Activated T-cell treated with anti-CD3 and anti-CD28 coated beads for 48 hours (primary cell): ENCODE measurements at places on chromosomes 12 and 14.
A peak's percentile ranks its signal among the peaks of the same experiment; 100 is the strongest.

- DNase-seq: peak; percentile 55
Measured at GRCh38 chr12:124609041-124609989, 41.9 kb upstream of the NCOR2 start.

GRCh38 chr12:92158796-92159439 lies 13.3 kb upstream of the BTG1 start:
- no peak for DNase-seq

DNA sequence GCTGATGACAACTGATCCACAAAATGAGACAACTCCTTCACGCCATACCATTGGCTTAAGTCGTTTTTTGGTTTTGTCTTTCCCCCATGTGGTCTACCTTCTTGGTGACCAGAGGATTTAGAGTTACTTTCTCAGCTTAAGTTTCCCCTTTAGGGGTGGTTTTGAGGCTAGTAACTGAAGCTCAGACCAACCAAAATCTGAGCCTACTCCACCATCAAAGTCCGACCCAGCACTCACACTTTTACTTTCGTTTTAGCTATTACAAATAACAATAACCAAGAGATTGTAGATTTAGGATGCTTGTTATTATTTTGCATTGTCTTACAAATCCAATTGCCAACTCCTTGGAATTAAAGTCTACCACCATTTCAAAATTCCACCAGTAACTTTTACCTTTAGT lies 130.6 kb upstream of the MDM1 start:
- no peak for DNase-seq

- no peak for DNase-seq
Measured at GRCh38 chr14:21921453-21921852, 247.8 kb upstream of the OR4E1 start.

DNA sequence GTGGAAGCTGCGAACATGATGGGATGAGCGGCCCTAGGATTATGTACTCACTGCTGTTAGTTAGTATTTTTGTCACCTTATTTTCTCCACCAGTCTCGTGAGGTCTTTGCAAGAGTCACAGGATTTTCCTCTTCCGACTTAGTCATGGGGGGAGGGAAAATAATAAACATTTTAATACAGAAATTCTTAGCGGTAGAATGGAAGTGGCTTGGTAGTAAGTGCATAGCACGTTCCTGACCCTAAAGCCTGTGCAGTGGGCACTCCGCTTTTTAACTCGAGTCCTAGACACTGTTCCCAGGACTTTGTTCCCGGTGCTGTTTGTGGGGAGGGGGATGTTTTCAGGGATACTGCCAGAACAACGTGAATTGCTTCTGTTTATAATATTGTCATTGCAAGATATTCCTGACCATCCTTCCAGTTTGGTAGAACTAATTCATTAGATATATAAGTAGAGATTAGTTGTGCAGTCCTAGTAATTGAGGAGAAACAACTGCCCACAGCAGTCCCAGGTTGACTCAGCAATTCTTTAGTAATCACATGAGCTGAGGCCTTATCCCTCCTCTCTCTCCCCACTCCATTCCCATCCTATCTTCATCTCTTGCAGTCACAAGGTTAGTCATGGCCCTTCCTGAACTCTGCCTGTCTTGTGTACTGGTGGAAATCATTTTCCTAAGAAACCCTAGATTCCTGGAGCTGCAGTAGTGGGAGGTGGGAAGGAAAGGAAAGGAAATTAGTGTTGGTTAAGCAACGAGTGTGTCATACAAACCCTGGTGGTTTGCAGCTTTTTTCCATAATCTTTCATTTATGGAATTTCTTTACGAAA lies 799 bp downstream of the SLC38A6 start:
- DNase-seq: no peak

DNA sequence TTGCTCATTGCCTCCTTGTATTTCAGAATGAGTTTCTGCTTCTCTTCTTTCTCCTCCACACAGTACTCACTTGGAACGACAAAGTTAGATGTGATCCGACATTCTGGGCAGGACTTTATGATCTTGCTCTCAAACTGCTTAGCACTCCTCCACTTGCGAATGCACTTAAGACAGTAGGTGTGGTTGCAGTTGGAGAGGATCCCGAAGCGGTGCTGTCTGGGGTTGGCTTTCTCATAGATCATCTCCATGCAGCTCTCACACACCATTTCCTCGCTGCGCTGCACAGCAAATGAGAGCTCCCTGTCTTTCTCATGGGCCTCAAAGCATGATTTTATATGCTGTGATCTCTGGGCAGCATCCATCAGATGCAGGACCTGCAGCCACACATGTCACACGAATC lies 245.7 kb downstream of the C12orf50 start:
- no peak for DNase-seq

DNA sequence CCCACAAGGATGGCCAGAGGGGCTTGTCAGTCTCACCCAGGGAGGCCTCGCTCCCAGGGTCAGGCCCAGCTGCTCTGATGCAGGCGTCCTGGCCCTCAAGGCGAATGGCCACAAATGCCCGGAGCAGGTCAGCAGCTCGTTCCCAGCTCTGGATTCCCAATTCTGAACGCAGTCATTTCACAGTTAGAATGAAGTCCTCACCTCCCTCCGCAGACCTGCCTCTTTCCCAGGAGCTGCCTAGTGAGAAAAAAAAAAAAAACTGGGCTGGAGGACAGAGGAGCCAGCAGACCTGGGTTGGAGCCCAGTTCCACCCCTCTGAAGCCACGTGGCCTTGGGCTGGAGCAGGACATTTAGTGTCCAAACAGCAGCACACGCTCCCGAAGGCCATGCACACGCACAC lies 62.2 kb upstream of the DIO3 start:
- no peak for DNase-seq

- DNase-seq: no peak
Measured at GRCh38 chr12:54378796-54379397, 5.6 kb downstream of the ZNF385A start.

DNA sequence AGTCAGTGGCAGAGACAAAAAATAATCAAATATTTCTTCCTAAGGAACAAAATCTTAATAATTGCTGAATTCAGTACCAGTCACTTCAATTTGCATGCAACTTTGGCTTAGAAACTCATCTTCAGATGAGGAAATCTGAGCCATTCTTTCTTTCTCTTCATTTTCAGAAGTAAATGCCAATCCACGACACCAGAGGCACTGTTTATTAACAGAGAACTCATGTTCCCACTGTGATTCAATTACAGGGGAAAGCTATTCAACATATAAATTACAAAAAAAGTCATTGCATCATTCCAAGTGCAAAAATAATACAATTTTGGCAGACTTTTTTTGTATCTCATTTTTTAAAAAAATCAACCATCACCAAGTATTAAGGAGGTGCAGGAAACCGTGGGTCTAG lies 816.1 kb upstream of the TMEM132C start:
- DNase-seq: no peak

DNA sequence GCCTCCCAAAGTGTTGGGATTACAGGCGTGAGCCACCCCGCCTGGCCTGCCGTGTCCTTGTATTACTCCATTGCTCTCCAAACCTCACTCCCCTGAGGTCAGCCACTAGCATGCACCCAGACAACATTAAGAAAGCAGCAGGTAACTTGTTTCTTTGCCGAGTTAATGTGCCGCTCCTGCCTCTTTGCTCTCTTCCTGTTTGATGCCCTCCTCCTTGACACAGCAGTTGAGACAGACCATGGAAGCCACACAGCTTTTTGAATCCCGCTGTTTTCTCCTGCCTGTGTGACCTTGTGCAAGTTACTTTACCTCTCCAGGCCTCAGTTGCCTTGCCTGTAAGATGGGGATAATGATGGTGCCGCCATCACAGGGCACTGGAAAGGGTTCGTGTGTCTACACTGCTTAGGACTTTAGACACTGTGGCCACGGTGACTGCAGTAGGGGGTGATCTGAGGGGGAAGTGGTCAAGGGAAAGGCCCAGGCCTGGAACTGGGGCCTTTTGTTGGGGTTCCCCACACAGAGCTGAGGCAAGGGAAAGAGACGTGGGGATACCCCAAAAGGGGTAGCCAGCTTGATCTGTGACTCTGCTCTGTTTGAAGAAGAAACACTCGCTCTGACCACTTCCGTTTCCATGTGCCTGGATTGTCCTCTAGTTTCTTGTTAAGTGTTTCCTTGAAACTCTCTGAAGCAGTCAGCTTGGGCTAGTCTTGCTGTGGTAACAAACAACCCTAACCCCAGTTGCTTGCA lies 69.3 kb downstream of the RIN3 start:
- DNase-seq: no peak

DNA sequence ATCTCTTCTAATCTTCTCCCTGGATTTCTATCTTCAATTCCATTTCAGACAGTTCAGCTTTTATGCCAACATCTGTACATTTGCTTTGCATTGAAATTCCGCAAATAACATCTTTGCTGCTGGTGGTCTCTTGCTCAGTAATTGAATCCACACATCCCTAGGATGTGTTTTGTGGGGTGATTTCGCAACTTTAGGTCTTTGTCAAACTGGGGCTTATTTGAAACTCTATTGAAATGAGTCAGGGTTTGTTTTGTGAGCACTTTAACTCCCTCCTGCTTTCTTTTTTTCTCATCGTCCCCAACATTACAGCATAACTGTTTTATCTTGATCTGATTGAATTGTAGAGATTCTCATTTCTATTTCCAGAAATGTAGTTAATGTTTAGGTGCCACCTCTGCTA lies 404.3 kb downstream of the NPAS3 start:
- no peak for DNase-seq

- DNase-seq: no peak
Measured at GRCh38 chr14:35369701-35370191, 34.8 kb downstream of the NFKBIA start.

DNA sequence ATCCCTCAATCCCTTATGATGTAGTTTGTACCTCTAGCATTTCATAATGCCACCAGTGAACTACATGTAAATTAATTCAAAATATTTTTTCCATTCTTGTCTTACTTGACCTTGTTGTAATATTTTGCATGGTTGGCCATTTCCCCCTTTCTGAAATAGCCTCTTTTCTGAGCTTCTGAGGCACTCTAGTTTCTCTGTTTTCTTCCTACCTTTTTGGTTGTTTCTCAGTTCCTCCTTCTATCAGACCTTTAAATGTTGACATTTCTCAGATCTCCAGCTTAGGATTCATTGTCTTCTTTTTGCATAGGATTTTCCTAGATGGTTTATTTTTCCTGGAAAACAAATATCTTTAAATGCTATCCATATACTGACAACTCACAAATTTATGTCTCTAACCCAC lies 9.8 kb upstream of the RMST start:
- no peak for DNase-seq

DNA sequence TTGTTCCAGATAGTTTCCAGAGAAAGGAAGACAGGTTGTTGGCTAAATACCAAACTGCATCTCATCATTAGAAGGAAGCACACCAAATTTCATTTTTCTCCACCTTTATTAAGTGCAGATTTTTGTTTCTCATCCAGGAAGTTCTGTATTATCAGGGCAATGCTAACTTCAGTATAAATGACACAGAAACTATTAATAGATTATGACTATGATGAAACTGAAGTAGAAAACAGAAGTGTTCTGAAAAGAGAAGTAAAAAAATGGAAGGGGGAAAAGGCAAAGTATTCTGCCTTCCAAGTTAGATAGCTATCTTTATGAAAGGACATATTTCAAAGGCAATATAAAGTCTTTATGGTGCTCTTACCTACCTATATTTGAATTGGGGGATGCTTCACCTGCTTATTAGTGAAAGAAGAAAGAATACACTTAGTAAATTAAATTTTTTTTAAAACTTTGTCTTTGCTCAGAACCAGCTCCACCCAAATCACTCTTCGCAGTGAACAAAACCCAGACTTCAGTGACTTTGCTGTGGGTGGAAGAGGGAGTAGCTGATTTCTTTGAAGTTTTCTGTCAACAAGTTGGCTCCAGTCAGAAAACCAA lies 223.9 kb downstream of the PTPRO start:
- no peak for DNase-seq

DNA sequence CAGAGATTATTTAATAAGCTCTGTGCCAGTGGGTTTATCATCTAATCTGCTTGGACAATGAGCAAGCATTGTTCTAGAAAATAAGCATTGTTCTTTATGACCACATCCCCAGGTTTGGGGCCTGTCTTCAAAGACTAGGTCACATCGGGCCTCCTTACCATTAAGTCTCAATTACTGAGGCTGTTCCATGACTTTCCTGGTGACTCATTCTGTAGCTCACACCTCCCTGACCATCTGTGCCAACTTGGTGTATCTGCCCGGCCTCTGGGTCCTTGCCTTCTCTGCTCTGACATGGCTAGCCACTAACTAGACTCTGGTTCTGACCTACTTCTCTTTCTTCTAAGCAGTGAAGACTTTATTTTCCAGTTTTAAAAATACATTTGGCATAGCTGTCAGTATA lies 44.4 kb upstream of the PLEKHA5 start:
- DNase-seq: no peak
